Renal cortex interstitium (tissue), 15 donors: ENCODE measurements at places on chromosomes 11 and 22. TPM values are rescaled to one million over a fixed set of nuclear protein-coding genes. Genes with fewer than 3 reads are reported as not detected.

DNA sequence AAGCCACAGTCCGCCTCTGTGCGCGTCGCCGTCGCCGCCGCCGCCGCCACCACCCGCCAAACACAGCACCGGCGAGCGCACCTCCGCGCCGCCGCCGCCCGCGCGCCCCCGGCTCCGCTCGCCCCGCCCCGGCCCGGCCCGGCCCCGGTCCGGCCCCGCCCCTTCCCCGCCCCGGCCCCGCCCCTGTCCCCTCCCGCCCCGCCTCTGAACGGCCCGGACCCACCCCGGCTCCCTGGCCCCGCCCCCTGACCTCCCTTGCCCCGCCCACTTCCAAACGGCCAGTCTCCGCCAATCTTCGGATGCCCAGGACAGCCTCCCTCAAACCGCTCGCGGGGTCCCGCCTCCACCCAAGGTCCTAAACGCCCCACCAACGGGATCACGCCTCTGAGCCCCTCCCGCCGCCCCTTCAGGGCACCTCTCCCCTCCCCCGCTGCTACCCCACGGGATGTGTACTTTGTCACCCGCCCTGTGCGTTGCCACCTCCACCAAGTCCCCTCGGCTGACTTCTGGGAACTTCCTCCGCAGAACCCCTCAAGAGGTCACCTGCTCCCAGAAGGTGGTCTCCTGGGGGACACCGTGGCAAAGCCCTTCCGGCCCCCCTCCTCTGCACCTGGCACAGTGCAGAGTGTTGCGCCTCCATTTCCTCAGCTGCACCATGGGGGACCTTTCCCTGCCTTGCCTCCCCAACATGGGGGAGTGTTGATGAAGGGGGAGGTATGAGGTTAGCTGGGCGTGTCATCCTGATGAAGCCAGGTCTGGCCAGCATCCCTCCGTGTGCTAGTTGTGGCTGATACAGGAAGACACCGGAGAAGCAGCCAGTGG, at the start of gene KIAA0930:
Gene KIAA0930, minus strand, starts transcription at position 85 of the 822 bp plus-strand sequence. CDS start 191 bp downstream, outside the sequence.
- no peak for DNase-seq

DNA sequence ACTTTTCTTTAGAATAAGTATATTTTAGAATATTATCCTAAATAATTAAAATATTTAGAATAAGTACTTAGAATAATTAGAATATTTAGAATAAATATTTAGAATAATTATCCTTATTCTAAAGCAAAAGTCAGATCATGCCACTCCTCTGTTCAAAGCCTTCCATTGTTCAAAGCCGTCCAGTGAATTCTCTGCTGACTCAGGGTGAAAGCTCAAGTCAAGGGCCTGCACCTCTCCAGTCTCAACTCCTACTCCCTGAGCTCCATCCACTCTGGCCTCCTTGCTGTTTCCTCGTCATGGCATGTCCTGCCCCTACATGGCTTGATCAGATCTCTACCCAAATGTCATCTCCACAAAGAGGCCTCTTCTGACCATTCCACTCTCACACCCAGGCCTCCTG, 30.0 kb downstream of the PLEKHA7 start:
- DNase-seq = no peak

DNA sequence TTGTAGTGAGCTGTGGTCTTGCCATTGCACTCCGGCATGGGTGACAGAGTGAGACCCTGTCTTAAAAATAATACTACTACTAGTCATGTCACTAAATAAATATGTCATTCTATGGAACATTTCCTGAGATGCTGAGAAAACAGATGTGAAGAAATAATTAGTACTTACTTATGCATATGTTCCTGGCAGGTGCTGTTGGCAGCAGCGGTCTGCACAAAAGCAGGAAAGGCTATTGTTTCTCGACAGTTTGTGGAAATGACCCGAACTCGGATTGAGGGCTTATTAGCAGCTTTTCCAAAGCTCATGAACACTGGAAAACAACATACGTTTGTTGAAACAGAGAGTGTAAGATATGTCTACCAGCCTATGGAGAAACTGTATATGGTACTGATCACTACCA, 8.8 kb downstream of the ARCN1 start:
- no peak for DNase-seq

- no peak for DNase-seq
Observed at GRCh38 chr22:49048591-49048990, 779.1 kb downstream of the BRD1 start.

PPM1F gene
- polyA plus RNA-seq = 48.4 TPM

OR52E8 gene
- not detected for polyA plus RNA-seq

CDC42BPG gene
- polyA plus RNA-seq = 4.0 TPM
